ENCODE measurements at places on chromosomes 2 and 18.

DNA sequence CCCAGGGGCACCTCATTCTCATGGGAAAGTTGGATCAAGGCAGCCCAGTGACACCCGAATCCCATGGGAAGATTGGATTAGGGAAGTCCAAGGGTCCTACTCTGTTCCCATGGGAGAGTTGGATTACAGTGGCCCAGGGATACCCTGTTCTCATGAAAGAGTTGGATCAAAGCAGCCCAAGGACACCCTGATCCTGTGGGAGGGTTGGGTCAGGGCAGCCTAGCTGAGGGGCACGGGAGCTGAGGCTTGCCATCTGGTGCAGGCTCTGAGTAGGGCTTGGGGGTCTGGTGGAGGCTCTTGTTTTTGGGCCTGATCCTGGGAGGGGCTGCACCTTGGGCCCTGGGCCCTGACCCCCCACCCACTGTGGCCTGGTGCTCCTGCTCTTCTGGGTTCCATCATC, 87.1 kb downstream of the ACKR3 start:
- DNase-seq: no peak

DNA sequence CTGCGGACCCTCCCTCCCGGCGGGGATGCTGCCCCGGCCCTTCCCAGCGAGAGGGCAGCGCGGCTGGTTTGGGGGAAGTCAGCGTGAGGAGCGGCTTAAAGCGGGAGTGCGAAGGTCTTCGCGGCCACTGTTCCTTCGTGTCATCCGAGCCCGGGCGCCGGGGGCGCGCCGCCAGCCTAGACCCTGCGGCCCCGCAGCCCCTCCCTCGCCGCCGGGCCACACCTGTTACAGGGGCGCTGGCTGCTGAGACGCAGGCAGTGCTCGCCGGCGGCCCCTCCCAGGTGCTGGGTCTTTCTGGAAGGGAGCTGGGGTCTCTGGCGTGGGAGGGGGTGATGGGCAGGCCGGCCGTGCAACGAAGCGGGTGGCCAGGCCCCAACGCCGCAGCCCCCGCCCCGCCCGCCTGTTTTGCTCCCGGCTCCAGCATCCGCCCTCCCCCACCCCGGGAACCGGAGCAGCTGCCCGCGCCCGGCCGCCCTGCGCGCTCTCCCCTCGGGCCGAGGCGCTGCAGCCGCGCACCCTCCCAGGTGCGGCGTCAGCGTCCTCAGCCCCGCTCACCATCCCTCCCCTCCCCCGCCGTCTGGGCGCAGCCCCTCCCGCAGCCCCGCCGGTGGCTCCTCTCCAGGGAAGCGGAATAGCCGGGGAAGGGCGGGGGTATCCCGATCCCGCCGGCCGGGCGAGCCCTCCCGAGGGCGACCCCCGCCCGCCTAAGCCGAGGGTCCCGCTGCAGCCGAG, 727 bp downstream of the KIF1A start:
- DNase-seq: no peak

DNA sequence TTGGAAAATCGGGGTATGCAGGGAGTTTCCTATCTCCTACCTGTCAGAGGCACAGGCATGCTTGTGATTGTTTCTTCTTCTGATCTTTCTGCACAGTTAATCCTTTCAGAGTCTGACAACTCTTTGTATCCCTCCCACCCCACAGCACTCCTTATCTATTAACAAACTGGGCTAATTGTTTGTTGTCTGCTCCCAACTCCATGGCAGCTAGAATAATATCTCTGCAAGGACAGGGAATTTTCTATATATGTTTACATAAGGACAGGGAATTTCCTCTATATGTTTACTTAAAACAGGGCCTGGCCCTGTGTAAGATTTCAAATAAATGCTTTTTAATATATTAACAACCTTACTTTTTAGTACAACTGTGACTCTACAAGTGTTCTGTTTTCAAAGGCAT, 36.0 kb upstream of the VRK2 start:
- no peak for DNase-seq

- DNase-seq: no peak
Observed at GRCh38 chr2:20005067-20005627, 7.3 kb downstream of the MATN3 start.

DNA sequence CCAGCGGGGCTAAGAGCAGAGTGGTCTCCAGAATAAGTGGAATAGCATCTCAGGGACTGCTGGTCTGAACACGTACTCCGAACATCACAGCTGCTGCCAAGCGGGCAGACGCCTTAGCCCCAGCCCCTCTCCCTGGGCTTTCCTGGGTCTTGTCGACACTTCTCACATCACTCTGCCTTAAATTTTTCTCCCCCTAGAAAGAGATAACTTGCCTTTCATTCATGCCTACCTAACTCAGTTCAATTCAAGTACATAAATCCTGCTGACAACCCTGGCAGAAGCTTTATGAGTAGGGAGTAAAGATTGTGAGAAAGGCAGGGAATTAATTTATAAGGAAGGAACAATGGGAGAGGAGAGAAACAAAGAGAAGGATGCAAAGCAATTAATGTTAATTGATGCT, 202.9 kb upstream of the TNP1 start:
- no peak for DNase-seq

GRCh38 chr2:85502720-85503119, 36.2 kb upstream of the MAT2A start:
- no peak for DNase-seq

- no peak for DNase-seq
Observed at GRCh38 chr2:233793465-233794127, 15.5 kb downstream of the MROH2A start.
